ENCODE measurements at places on chromosomes 4 and X.

- DNase-seq = no peak
Observed at GRCh38 chrX:2888309-2888708, 40.8 kb downstream of the ARSD start.

GRCh38 chr4:170170861-170171260 lies 81.1 kb upstream of the AADAT start:
- DNase-seq = no peak

- no peak for DNase-seq
Observed at GRCh38 chr4:48195374-48195773, 61.3 kb upstream of the TXK start.

- no peak for DNase-seq
Observed at GRCh38 chr4:82998898-82999297, 11.7 kb downstream of the LIN54 start.

DNA sequence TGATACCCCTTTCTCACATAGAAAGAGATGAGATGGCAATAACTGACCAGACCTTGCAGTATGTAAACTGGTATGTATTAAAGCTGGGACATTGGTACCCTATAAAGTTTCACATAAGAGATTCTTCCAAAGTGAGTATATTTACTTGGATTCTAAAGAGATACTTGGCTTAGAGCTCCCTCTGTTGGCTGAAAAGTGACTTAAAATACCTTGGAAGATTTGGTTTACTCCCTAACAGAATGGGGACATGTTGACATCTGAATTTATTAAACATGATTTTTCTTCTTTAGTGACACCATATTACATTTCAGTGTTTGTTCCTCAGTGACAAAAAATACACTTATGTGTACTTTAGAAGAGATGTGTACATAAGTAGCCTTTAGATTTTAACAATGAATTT lies 47.9 kb upstream of the RGN start:
- no peak for DNase-seq

GRCh38 chrX:123493857-123494256 lies 239.0 kb downstream of the THOC2 start:
- no peak for DNase-seq

GRCh38 chr4:156201050-156201449 lies 247.4 kb upstream of the CTSO start:
- no peak for DNase-seq

GRCh38 chr4:139015948-139016471 lies 429 bp downstream of the NOCT start:
- DNase-seq = peak; percentile 65

DNA sequence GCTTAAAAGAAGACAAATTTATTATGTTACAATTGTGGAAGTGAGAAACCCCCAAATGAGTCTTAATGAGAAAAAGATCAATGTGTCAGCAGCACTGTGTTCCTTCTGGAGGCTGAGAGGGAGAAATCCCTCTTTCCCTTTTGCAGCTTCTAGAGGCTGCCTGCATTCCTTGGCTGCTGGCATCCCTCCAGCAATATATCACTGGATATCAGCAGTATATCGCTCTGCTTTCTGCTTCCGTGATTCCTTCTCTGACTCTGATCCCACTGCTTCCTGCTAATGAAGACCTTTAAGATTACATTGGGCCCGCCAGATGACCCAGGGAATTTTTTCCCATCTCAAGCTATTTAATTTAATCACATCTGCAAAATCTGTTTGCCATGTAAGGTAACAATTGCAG lies 1008.0 kb downstream of the RAPGEF2 start:
- DNase-seq = no peak

DNA sequence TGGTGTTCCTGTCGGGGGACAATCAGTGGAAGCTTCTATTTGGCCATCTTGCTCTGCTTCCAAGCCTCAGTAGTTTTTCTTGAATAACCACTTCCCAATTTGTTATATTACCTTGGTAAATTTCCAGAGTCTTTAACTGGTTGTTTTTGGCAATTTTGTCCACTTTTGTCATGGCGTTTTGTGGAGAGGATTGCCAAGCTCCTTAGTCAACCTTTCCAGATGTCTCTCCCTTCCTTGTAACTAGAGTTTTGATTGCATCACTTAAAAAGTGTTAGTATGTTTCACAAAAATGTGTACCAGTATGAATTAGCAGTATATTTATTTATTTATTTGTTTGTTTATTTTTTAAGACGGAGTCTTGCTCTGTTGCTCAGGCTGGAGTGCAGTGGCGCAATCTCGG lies 15.8 kb upstream of the UXT start:
- DNase-seq = no peak

DNA sequence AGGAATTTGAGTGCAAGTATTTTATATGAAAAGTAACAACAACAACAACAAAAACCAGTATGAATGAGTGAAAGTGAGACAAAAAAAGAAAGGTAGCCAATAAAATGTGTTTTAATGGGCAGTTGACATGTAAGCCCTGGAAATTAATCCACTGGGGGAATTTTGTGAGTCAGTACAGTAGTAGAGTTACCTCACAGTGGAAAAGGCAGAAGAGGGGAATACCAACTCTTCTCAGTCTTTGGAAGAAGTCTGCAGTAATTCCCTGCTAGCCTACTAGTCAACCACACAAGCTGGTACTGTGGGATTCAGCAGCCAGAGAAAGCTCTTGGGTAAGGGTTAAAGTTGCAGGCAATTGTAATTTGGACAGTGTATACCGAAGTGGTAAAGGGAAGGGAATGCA lies 76.3 kb upstream of the IL15 start:
- no peak for DNase-seq
